ENCODE measurements at places on chromosomes 7 and 10. TPM values are rescaled to one million over a fixed set of nuclear protein-coding genes. Genes with fewer than 3 reads are reported as not detected.

Gene NEURL1
- total RNA-seq: 4.8 TPM

Gene PTN
- not detected for total RNA-seq

Gene PRLHR
- under 0.01 TPM for total RNA-seq

Gene CLCN1
- total RNA-seq: 0.21 TPM

Gene JCAD
- total RNA-seq: 0.10 TPM

Gene MYL7
- total RNA-seq: not detected

All from mononuclear cell (primary cell).